ENCODE measurements at places on chromosomes 11 and 22. TPM values are rescaled to one million over a fixed set of nuclear protein-coding genes. Genes with fewer than 3 reads are reported as not detected.

GAB4 gene
- total RNA-seq: not detected

DDIAS gene
- total RNA-seq: 14.7 TPM

- no peak for DNase-seq
Measured at GRCh38 chr11:74085542-74085892, 76.6 kb upstream of the UCP3 start.

GRCh38 chr22:36253523-36254490 is 874 bp downstream of the APOL1 start:
- no peak for DNase-seq

DNA sequence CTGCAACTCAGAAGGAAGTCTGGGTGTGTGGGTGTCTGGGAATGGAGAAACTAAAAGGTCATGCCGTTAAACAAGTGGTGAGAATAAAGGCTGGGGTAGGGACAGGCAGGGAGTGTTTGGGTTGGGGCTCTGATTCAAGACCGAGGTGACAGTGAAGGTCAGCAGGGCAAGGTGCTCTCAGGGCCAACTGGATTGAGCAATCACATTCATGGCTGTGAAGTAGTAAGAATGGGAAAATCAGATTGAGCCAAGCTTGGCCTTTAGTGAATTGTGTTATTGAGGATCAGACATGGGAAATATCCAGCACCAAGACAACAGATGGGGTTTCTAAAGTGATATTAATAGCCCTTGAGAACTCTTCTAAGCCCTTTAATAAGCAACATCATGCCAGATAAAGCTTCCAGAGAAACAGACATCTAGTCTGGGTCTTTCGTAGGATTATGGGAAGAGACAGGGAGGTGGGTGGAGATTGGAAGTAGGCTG is 24.3 kb downstream of the SCN3B start:
- peak; percentile 46 for DNase-seq

DNA sequence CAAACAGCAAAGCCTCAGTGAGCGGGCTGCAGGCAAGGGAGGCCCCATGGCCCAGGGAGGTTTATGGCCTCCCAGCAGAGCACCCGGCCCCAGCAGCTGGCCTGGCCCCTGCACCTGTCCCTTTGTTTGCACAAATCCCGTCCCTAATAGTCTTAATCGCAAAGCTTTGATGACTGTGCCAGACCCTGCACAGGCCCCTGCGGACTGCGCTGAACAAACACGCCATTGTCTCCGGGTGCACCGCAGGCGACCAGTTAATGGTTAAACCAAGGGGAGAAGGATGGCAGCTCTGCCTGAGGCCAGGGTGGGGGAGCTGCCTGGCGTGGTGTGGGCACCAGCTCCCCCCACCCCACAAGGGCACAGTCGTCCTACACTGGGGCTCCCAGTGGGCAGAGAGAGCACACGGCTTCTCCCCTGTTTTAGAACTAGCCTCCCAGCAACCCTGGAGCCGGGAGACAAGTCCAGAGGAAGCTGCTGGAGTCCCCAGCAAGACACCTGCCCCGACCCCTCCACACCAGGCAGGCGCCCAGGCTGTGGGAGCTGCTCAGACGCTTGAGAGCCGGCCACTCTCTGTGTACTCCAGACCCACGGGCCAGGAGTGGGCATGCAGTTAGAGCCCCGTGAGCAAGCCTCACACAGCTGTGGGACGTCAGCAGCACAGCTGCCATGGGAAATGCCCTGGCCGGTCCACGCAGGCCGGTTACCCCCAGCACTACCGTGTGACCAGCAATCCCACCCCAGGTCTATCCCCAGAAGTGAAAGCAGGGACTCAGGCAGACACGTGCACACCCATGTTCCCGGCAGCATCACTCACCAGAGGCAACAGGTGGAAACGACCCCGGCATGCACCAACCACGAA is 39.7 kb upstream of the TH start:
- DNase-seq: no peak

GRCh38 chr11:72233056-72233772 is 8.6 kb downstream of the INPPL1 start:
- no peak for DNase-seq

DNA sequence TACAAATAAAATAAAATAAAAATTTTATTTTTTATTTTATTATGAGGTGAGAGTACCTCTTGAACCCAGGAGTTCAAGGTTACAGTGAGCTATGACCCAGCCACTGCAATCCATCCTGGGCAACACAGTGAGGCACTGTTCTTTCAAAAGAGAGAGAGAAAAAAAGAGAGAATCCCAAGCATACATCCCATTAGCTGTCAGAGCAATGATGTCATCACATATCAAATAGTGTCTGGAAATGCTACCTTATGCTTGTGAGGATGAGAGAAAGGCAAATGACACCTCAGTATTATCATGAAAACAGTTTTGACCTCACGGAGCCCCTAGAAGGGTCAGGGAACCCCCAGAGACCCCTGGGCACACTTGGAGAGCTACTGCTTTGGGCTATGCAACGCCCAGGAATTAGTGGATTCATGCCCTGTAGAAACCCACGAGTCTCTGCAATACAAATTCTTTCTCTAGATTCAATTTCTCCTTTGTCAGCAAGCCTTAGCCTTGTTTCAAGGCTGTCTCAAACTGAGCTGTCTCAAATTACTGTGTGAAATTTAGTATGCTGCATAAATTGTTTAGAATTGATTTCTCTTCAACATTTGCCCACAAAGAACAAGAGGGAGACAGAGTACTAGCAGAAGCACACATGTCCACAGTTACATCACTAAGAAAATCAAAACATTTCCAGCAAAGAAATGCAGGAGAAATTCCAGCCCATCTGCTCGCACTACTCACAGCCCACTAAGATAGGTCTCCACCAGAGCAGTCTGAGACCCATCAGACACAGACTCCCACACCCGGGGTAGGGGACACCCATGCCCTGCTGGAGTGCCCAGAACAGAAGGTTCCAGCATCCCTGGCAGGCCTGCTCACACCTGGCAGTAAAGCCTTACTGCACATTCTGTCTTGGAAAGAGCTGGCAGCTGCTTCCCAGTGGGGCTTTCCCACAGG is 18.1 kb downstream of the DGCR2 start:
- DNase-seq: peak; percentile 63

DNA sequence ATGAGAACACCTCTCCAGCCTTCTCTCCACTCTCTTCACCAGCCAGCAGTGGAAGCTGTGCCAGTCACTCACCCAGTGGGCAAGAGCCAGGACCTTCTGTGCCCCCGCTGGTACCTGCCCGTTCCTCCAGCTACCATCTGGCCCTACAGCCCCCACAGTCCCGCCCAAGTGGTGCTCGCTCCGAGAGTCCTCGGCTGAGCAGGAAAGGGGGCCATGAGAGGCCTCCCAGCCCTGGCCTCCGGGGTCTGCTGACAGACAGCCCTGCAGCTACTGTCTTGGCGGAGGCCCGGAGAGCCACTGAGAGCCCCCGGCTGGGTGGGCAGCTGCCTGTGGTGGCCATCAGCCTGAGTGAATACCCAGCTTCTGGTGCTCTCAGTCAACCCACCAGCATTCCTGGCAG is 20.2 kb downstream of the PHLDB1 start:
- no peak for DNase-seq

DNA sequence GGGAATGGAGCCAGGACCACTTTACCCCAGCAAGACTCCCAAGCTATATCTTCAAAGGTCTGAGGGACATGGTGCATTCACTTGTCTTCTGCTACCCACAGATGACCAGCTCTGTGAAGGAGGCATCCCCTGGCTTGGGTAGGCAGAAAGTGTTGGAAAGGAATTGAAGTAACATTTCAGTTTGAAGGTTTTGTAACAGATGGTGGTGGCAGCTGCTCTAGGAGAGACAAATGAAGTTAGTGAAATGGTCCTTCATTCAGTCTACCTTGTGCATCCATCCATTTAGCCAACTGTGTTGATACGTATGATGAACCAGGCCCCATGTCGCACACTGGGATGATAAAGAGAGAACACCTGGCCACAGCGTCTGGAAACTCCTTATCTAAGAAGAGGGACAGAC is 140.5 kb downstream of the COMMD9 start:
- peak; percentile 71 for DNase-seq

GRCh38 chr11:14224395-14224794 is 134.6 kb downstream of the RRAS2 start:
- DNase-seq: no peak

- DNase-seq: no peak
Measured at GRCh38 chr11:66055021-66055420, 2.9 kb downstream of the SF3B2 start.

GRCh38 chr22:44955102-44955501 is 54.7 kb downstream of the PHF21B start:
- DNase-seq: no peak

GRCh38 chr11:128171506-128171905 is 415.9 kb downstream of the ETS1 start:
- no peak for DNase-seq

Data from G401 (cell line).